ENCODE measurements at places on chromosomes 6 and 20. TPM values are rescaled to one million over a fixed set of nuclear protein-coding genes. Genes with fewer than 3 reads are reported as not detected.

DNA sequence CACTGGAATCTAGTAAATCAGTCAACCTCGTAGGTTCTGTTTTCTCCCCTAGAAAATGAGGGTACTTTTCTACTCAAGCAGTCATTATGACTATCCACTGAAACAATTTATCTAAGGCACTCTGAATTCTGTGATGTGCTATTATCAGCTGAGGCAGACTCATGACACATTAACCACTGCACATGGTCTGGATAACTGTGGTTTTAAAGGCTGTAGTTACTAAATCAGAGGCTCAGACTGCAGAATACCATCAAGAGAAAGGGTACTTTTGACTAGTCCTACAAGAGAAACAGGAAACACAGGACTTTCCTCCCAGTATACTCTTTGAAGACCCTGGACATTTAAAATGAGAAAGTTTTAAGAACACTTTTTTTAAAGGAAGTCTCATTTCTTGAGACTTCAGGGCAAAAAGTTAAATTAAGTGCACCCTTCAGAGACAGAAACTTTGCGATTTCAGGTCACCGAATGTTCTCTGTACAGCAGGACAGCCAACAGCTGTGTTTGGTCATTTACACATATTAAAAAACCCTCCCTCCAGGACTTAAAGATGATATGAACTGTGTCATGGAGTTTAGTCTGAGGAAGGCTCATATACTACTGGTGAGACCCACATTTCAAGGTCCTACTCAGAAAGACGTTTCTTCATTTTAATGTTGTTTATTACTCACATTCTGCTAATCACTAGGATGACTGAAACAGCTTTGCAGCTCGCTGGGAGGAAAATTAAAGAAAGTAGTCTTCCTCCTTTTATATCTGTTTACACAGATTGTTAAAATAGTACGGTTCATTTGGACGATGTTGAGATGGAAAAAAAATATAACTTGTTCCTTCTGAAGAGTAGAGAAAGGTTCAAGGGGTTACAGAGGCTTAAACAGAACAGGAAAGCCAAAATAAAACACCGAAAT, 19.9 kb downstream of the ATXN1 start:
- DNase-seq = no peak

Gene ECT2L
- polyA plus RNA-seq = not detected

DNA sequence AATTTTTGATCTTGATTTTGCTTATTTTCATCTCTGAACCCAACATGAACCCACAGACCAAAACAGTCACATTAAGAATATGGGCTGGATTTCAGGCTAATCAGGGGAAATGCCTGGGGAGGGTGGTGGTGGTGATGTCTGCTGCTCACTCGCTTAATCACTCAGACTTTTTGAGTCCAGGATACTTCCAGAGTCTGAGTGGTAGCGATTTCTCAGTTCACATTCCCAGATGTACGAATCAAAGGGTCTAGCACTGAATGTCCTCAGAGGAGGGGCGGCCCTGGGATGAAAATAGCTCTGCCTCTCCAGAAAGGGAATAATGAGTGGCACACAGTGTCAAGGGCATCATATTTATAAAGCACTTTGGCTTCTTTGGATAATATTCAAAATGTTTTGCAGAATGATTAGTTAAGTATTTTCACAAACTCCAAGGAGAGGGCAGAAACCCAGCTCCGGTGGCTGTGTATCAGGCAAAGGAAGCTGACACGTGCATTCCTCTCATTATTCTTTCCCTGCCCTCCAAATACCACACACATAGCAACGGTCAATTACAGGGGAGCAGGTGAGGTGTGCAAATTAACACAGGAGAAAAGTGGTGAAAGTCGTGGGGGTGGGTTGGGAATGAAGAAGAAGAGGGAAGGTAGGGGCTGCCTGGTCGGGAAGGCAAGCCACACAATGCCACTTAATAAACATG, 345.2 kb upstream of the RSPO3 start:
- DNase-seq = no peak

DNA sequence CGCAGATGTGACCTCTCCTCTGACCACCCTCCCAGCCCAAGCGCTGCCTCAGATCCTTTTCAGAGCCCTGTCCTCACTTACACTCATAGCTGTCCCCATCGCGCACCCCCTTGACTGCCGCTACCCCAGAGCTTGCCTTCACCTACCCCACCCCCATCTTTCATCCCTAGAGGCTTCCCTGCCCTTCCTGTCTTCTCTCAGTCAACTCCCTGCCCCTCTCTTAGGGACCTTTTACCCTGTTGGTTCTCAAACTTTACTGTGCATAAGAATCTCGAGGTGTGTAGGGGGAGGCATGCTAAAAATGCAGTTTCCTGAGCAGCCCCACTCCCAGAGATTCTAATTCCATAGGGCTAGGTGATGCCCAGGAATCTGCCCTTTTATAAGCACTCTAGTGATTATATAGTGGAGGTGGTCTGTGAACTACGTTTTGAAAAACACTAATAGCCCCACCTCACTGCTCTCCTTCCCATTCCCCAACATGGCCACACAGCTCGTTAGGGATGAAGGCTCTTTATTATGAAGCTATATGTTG, 725 bp downstream of the TM9SF4 start:
- DNase-seq = no peak

Measured in small intestine (tissue), 16 donors.